ELR (cell line): ENCODE measurements at places on chromosomes 2 and 18.

- DNase-seq = peak; percentile 43
Measured at GRCh38 chr2:144230448-144231085, 289.4 kb downstream of the ZEB2 start.

GRCh38 chr2:128412181-128412871 is 93.7 kb upstream of the HS6ST1 start:
- no peak for DNase-seq

GRCh38 chr2:178114462-178114861 is 2.2 kb downstream of the RBM45 start:
- no peak for DNase-seq

DNA sequence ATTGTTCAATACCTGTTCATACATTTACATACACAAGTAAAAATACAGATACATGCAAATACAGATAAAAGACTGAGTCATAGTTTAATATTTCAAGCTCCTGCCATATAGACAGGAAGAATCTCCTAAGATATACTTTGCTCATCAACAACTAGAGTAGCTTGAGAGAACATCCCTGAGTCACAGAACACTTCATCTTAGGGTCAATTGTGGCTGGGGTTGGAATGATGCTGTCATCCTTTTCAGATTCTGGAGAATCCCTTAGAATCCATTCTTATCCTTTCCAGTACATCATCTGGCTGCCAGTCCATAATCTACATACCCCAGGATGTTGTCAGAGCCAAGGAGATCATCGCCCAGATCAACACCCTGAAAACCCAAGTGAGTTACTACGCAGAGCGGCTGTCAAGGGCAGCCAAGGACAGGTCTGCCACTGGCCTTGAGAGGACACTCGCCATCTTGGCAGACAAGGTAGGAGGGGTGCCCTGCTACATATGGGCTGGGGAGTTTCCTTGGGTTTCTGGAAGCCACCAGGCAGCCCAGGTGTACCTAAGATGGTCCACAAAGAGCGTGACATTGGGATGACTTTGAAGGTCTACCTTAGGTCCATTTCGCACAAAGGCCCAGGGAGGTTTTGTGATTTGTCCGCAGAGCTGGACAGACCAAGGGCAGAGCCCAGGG is 55.7 kb downstream of the COA5 start:
- DNase-seq = peak; percentile 83

DNA sequence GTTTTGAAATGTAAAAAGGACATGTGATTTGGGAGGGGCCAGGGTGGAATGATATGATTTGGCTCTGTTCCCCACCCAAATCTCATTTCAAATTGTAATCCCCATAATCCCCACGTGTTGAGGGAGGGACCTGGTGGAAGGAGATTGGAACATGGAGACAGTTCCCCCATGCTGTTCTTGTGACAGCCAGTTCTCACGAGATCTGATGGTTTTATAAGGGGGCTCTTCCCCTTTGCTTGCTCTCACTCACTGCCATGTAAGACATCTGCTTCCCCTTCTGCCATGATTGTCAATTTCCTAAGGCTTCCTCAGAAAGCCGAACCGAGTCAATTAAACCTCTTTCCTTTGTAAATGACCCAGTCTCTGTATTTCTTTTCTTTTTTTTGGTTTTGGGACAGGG is 39.2 kb downstream of the FECH start:
- no peak for DNase-seq

DNA sequence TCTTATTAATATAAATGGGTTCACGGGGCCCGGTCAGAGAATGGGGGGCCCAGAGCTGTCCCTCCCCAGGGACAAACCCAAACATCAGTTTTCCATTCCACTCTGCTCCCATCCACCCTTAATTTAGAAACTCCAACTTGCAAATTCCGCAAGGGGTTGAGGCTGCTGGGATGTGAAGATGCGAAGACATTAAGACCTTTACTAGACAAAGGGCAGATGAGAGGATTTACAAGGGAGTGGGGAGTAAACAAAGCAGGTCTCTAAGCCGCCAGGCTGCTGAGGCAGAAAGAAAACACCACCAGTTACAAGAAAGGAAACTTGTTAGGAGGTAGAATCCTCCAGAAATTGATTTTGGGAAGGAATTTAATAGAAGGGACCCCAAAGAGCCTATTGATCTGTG is 33.1 kb downstream of the MARCO start:
- DNase-seq = no peak

GRCh38 chr2:190904640-190905261 is 24.1 kb downstream of the GLS start:
- no peak for DNase-seq

- DNase-seq = peak; percentile 7
Measured at GRCh38 chr2:62362561-62362960, 143.4 kb downstream of the TMEM17 start.

- DNase-seq = no peak
Measured at GRCh38 chr2:64939332-64939917, 49.8 kb upstream of the SLC1A4 start.

- DNase-seq = peak; percentile 93
Measured at GRCh38 chr18:3451183-3451988, 1.4 kb downstream of the TGIF1 start.

DNA sequence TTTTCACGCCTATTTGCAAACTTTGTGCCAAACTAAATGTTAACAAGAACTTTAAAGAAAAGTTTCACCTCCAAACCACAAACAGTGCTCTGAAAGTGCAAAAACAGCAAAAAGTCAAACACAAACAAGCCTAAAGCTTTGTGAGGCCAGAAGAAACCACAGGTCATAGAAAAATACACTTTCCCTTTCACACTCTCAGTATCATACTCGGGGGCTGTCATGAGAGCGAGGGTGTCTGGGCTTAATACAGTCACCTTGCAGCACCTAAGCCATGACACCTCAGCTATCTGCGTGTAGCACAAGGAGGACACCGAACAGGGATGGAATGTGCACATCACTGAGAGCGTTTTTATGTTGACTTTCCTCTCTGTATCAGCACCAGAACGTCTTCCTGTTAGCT is 26.6 kb upstream of the SEH1L start:
- no peak for DNase-seq

- DNase-seq = no peak
Measured at GRCh38 chr2:239366740-239367139, 34.1 kb downstream of the HDAC4 start.

DNA sequence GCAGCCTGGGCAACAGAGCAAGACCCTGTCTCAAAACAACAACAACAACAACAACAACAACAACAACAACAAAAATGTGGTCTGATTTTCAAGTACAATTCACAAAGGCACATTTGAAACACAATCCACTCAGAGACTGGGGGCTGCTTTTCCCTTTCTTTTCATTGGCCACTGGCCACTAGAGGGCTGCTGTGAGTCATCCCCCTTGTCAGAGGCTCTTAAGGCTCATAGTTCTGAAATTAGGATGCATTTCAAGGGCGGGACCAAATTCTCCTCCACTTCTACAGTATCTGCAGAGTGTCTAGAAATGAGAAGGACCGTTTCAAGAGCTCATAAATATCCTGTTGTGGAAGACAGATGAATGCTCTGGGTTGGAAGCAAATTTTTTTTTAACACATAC is 285.4 kb downstream of the NRXN1 start:
- peak; percentile 1 for DNase-seq

DNA sequence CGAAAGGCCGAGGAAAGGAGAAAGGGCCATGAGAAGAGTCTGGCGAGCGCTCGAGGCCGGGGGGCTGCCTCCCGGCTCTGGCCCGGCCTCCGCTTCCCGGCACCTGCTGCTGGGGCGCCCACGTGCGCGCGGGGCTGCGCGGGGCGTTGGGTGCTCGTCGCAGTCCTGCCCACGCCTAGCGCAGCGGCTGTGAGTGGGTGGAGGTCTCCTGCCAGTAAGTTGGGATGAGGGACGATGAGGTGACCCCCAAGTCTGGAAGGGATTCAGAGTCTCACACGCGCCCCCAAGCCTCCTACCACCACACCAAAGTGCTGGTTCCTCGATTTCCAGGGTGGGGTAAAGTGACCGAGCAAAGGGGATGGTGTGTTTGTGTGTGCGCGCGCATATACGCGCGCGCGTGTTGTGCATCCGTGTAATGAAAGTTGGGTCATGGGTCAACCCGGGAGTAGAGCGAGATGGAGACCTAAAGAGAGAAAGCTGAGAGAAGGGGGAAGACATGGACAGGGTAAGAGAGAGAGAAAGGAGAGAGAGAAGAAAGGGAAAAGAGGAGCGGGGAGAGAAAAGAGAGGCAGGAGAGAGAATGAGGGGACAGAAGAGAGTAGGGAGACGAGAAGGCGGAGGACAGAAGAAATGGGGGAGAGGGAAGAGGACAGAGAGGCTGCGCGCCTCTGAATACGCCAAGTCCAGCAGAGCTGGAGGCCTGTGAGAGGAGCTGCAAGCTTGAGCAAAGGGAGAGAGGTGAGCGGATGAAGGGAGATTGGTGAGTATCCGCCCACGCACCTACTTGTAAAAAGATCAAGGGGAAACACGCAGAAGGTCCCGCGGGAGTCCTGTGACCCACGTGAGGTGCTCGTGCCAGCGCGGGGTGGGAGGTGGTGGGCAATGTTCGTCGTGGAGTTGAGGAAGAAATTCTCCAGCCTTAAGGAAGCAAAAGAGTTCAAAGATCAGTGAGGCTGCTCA is 1.7 kb upstream of the NETO1 start:
- no peak for DNase-seq

DNA sequence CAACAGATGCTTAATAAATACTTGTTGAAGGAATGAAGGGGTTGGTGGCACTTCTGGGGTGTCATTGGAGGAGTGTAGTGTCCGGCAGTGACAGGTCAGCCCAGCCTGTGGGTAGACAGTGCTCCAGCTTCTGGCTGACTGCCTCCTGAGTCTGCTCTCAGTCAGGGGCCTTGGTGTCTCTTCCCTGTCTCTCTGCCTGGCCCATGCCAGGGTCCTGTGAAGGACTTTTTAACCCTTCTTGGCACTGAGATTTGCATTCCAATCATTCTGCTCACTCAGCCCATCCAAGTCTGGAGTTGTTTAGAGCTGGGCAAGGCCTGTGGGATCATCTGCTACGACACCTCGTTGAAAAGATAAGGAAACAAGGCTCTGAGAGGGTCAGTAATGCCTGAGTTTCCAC is 1.4 kb upstream of the KCNK3 start:
- DNase-seq = no peak

GRCh38 chr2:28447943-28448792 is 47.7 kb upstream of the PLB1 start:
- DNase-seq = peak; percentile 86

DNA sequence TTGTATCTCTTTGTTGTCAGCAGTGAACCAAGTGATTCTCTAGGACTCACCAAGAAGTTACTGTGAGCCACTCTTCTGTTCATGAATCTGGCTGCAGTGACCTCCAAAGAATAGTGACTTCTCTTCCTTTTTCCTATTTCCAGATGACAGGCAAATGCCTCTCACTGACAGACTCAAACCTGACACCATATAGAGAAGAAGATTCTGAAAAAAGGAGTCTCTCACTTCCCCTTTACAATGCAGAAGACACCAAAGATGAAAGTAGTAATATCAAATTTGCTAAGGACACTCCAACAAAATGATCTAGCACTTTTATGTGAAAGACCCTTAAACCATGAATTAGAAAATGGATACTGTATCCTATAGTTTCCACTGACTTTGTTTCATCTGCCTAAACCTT is 44.4 kb upstream of the SETBP1 start:
- no peak for DNase-seq
